ENCODE measurements at places on chromosomes 2 and 18. TPM values are rescaled to one million over a fixed set of nuclear protein-coding genes. Genes with fewer than 3 reads are reported as not detected.

GRCh38 chr2:29082804-29083495 lies 8.6 kb upstream of the PCARE start:
- DNase-seq: no peak

- DNase-seq: no peak
Observed at GRCh38 chr2:146301287-146301686, 1543.5 kb upstream of the ACVR2A start.

- no peak for DNase-seq
Observed at GRCh38 chr2:99615247-99615771, 125.5 kb upstream of the REV1 start.

- DNase-seq: no peak
Observed at GRCh38 chr2:169072163-169072925, 3.0 kb downstream of the DHRS9 start.

DNA sequence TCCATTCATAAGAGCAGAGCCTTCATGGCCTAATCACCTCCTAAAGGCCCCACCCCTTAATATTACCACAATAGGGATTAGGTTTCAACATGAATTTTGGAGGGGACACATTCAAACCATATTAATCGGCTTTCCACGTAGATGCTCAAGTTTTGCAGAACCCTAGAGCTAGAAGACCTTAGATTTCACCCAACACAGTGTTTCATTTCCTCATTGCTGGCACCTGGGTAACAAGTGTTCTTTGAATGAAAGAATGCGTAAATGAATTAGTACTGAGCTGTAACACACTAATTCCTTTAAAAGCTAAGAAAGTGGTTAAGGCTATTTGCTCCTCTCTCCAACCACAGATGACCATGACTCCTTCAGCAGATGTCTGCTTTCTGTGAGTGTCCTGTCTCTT lies 252.5 kb downstream of the SMAD2 start:
- no peak for DNase-seq

DNA sequence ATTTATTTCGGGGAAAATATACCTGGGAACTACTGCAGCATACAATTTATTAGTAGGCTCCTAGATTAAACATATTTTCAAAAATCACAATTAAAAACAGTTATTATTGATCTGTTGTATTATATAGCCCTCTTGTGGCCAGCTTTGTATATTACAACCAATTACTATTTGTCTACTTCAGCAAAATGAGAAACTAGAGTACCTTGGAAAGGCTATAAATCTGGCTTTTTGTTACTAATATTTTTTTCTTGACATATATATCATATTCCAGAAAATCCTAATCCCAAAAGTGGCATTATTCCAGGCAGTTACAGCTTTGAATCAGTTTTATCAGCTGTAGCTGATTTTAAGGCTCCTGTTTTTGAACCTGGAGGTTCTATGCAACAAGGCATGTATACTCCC lies 101.2 kb downstream of the UBR3 start:
- DNase-seq: no peak

The ASB18 gene
- not detected for total RNA-seq

The NAB1 gene
- total RNA-seq: 76.2 TPM

The LDLRAD4 gene
- total RNA-seq: 28.5 TPM

The CLEC4F gene
- not detected for total RNA-seq

The HOXD13 gene
- total RNA-seq: not detected

Data from breast epithelium (tissue), 4 donors.